ENCODE measurements at places on chromosomes 1 and 21.

DNA sequence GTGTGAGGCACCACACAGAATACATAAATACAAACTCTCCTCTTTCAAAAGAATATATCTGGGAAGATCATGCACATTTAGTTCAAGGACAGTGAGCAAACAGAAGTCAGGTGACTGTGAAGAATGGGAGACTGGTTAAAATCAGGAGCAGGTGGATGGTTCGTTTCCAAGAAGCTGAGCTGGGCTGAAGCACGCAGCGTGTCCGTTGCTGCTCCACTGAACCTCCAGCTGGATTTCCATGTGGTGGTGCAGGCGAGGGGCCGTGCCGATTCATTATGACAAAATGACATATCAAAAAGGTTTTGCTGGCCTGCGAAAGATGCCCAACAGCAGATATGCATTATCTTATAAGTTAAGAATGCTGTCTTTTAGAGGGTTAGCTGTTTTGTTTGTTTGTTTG, 66.0 kb downstream of the OLIG1 start:
- no peak for DNase-seq

DNA sequence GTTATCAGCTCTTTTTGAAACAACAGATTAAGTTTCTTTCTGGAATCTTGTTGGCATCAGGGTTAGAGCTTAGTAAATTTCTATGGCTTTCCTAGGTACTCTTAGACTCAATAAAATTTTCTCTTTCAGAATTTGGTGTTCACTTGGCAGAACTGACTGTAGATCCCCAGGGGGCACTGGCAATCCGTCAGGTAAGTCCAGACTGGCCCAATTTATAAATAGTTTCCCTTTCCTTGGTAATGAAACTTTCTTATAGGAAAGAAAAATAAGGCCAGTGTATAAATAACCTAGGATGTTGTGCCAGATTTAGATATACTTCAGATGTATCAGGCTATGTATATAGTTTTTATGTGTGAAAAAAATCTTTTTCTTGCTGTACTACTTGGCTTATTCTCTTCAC, 18.2 kb downstream of the IPO9 start:
- DNase-seq = no peak

DNA sequence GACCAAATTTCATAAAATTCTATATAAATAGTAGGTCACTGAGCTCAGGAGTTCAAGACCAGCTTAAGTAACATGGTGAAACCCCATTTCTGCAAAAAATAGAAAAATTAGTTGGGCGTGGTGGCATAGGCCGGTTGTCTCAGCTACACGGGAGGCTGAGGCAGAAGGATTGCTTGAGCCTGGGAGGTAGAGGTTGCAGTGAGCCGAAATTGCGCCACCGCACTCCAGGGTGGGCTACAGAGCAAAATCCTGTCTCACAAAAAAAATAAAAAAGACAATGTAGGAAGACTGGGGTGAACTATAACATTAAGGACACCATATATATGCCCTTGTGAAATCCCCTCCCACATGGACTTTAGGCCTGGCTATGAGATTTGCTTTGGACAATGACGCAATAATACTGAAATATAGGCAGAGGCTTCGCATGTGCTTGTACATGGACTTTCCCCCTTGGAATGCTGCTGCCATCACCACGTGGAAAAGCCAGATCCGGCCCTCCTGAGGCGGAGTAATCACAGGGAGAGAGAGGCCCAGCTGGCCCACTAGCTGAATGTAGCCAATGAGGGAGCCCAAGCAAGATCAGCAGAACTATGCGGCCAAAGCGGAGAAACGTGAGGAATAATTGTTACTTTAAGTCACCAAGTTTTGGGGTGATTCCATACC, 13.1 kb upstream of the USP1 start:
- no peak for DNase-seq

DNA sequence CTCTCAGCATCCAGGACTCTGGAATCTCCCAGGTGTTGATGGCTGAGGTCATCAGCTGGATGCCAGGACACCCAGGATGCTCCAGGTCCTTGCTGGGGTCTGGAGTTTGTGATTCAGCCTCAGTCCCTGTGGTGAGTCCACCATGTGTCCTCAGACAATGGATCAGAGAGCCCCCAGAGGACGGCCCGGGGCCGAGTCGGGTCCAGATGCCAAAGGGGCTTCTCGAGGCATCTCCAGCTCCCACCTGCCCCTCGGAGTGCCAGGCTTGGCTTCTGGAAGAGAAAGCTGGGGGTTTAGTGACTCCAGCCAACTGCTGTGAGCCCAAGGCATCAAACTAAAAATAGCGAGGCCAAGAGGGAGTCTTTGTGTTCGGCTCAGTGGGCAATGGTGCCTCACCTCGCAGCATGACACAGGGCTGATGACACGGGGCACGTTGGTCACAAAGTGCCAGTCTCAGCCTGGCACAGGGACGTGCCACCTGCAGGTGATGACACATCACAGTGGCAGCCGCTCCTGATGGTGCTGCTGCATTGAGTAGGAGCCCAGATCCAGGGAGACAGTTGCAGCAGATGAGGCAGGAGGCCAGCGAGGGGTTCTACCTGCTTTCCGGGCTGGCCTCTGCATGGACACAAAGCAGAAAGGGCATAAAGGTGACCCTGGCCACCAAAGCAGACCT, 10.6 kb downstream of the PDE9A start:
- no peak for DNase-seq

DNA sequence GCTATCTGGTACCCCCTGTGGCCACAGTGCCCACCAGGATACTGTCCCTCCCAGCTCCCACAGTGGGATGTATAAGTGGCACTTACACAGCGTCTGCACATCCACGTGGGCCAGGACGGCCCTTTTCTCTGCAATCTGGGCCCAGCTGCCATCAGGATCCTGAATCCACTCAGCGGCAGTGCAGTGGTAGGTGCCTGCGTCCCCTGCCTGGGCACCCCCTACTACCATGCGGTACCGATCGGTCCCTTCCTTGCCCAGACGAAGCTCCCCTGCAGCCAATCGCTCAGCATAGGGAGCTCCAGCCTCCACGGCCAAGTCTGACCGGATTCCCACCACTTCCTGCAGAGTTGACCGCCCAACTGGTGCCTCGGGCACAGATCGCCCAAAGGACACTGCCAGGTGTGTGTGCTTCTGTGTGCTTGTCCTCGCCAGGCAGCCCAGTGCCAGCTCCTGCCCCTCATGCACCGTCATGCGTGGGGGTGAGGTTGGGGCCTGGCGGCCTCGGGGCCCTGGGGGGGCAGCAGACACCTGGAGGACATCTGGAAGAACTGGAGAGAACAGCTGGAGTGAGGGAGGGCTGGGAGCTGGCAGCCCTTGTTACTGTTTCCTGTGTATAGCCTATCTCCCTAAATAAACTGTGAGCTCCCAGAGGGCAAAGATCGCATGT, 4.7 kb downstream of the IGSF8 start:
- no peak for DNase-seq
